ENCODE measurements at places on chromosomes 4 and X.
A peak's percentile ranks its signal among the peaks of the same experiment; 100 is the strongest.

- no peak for DNase-seq
These were observed 103.5 kb downstream of the TNIP2 start for GRCh38 chr4:2652415-2653160.

GRCh38 chr4:165506849-165507248, 128.0 kb downstream of the CPE start:
- DNase-seq, result no peak

- DNase-seq, result no peak
These were observed 5.4 kb upstream of the CCSER1 start for GRCh38 chr4:90121676-90122354.

- no peak for DNase-seq
These were observed 3.2 kb downstream of the TAPT1 start for GRCh38 chr4:16222957-16223527.

GRCh38 chrX:29528281-29528680, 687.1 kb upstream of the MAGEB2 start:
- DNase-seq, result no peak

- no peak for DNase-seq
These were observed 1055.2 kb upstream of the FTHL17 start for GRCh38 chrX:32126997-32127396.

DNA sequence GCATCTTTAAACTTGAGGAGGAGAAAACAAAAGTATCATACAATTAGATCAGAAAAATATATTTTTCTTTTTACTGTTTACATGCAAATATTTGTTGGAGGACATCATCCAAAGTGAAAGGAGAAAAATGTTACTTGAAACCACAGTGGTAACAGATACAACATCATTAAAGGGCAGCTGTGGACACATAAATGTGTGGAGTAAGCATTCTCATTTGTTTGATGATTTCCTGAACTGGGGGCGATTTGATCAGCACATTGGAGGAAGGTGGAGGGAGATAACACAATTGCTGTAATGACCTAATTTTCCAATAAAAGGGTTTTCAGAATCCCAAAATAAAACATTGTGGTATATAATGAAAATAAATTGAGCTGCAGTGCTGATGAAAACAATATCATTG, 314.5 kb upstream of the HS3ST1 start:
- DNase-seq, result no peak

DNA sequence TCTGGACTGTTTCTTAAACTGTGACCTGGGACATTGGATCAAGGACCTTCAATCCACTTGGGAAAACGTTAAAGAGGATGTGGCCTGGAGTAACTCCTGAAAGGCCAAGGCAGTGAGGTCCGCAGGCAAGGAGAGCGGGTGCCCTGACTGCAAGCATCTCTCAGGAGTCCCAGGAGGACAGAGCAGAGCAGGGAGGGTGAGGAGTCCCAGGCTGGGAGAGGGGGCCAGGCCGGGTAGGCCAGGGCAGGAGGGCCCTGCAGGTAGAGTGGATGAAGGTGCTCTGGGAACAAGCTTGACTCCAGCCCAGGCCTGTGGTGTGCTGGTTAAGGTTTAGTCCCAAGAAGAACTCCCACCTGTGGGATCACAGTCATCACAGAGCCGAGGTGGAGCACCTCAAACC, 13.8 kb downstream of the PNMA6E start:
- DNase-seq, result no peak

- DNase-seq, result no peak
These were observed 9.0 kb downstream of the HAND2 start for GRCh38 chr4:173520921-173521466.

- DNase-seq, result no peak
These were observed 7.6 kb downstream of the ACSL1 start for GRCh38 chr4:184818216-184818564.

DNA sequence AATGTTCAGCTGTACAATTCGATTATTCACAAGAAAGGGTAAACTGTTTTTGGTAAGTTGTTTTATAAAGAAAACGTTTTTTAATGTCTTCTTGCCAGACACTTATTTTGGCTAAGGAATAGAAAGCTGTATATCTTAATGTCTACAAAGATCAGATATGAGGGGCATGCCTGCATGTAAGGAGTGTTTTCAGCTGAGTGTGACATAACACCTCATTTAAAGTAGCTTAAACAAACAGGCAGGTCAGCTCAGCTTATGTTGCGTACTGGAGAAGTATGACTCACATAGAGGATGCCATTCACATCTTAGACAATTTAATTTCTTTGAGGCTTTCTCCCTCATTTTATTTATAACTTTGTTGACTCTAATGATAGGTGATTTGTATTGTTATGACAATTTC, 30.4 kb downstream of the LAMTOR3 start:
- DNase-seq, result no peak

DNA sequence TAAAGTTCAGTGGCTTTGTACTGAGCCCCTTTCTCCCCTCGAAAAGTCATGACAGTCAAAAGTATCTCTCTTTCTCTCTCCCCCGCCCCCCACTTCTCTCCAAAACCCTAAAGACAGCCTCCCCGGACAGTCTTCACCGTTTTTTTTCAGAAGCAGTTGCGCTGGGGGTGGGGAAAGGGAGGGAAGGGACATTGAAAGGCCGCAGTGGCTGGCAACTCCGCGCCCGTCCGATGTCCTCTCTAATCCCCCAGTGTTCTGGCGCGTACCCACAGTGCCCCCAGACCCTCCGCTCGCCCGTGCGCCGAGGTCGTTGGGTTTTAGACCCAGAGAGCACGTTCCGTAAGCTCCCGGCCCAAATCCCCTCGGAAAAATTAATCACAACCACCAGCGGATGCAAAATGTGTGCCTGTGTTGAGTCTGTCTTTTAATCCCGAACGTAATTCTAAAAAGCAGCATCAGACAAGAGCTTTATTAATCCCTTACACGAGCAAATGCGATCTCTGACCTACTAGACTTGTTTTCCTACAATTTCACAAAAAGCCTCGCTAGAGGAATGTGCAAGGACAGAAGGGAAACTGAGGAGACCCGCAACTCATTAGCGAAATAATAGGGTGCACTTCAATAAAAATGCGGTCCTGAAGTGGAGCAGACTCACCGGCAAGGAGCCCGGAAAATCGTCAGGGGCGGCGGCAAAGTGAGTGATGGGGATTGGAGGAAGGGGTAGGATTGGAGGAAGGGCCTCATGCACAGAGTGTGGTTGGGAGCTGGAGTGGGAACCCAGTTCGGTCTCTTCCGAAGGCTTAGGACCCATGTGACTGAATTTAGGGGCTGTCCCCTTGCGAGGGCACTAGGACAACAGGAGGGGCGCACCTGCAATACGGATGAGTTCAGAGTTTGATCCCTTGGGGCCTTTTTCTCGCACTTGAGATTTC, 12.2 kb upstream of the PRDM8 start:
- no peak for DNase-seq

GRCh38 chr4:149102765-149103164, 660.6 kb upstream of the NR3C2 start:
- no peak for DNase-seq

DNA sequence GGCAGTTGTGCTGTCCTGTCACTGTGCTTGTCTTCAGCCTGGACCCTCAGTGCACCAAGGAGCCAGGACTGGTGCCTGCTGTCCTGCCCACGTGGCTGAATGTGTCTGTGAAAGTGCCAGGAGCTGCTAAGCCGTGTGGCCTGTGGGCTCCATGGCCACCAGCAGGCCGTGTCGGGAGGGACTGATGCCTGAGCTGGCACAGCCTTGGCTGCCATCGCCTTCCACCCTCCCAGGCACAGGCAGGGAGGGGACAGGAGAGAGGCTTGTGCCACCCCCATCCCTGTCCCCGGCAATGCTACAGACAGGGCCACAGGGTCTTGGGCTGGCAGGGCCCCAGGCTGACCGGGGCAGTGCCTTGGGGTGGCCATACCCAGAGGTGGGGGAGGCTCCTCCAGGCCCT, 24.8 kb downstream of the DOK7 start:
- no peak for DNase-seq

- peak; percentile 78 for DNase-seq
These were observed 262.2 kb downstream of the ARHGAP10 start for GRCh38 chr4:147994076-147994475.

DNA sequence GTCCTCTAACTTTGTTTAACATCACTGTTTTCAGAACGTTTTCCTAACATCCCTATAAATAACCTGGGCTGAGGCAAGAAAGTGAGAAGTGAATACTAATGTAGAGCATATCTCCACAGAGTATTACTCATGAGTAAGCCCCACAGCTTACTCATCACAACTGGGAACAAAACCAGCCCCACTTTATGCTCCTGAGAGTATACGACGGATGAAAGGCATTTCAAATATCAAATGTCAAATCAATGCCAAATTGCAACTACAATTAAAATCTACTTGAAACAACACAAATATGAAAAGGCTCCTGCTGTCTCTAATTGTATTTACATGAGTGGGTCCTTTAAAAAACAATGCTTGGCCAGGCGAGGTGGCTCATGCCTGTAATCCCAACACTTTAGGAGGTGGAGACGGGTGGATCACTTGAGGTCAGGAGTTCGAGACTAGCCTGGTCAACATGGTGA, 41.2 kb downstream of the SH3RF1 start:
- peak; percentile 78 for DNase-seq

- no peak for DNase-seq
These were observed 134.2 kb downstream of the TSPAN5 start for GRCh38 chr4:98524230-98524629.

DNA sequence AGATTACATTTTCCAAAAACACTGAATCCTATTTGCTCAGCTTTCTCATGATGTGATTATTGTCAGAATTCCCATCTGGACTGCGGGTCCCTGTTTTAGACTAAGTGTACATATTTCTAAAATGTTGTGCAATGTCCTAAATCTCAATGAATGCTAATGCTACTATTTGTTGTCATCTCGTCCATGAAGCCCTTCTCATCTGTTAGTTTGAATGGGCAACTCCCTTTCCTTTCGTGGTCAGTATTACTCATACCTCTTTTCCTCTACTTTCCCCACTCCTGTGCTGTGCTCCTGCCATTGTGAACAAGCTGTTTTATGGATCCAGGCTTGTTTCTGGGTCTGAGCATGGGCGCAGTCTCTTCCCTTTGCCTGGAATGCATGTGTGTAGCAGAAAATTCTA, 91.0 kb downstream of the MID1 start:
- no peak for DNase-seq

GRCh38 chrX:23610495-23610894, 56.8 kb upstream of the PRDX4 start:
- peak; percentile 90 for DNase-seq

DNA sequence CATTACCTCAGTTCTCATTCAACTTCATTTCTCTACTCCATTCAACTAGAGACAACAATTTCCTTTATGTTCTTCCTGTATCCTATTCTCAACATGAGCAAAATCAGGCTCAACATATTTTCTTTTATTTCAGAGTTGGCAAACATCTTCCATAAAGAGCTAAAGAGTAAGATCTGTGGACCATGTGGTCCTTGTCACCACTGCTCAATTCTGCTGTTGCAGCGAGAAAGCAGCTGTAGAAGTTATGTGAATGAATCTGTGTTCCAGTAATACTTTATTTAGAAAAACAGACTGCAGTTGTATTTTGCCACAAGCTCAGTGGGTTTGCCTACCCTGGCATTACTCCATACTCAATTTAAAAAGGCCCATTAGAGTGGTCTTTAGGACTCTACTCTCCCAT, 2057.3 kb downstream of the ARAP2 start:
- DNase-seq, result no peak

DNA sequence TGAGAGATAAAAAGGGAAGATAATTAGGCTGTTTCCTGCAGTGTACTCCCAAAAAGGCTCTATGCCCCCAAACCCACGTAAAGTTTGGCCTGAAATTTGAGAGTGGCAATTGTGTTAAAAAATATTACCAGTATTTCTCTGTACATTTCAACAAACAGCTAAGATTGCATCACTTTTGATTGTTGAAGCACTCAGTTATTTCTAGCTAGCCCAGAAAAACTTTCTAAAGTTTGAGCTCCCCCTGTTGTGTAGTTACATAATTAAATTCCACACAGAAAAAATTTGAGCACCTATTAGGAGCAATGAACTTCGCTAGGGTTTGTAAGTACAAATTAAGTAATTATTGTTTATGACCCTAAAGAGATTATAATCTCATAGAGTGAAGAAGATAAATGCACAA, 109.4 kb downstream of the DLG3 start:
- DNase-seq, result peak; percentile 2

DNA sequence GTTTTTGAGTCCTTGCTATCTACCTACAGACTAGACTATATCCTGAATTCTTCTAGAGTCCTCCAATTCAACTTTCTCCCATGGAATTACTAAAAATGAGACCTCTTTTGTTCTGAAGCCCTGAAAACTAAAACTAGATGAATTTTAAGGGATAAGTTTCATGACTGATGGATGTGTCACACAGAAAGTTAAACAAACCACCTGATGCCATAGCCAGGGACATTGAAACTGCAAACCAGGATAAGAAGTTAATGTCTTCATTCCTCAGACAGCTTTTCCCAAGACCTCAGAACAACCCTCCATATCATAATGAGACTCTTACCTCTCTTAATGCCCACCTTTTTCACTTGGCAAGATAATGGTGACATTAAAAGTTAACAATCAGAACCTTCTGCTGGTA, 81.5 kb upstream of the PTPN13 start:
- DNase-seq, result no peak

- no peak for DNase-seq
These were observed 62.2 kb downstream of the TIGD2 start for GRCh38 chr4:89173336-89174090.

DNA sequence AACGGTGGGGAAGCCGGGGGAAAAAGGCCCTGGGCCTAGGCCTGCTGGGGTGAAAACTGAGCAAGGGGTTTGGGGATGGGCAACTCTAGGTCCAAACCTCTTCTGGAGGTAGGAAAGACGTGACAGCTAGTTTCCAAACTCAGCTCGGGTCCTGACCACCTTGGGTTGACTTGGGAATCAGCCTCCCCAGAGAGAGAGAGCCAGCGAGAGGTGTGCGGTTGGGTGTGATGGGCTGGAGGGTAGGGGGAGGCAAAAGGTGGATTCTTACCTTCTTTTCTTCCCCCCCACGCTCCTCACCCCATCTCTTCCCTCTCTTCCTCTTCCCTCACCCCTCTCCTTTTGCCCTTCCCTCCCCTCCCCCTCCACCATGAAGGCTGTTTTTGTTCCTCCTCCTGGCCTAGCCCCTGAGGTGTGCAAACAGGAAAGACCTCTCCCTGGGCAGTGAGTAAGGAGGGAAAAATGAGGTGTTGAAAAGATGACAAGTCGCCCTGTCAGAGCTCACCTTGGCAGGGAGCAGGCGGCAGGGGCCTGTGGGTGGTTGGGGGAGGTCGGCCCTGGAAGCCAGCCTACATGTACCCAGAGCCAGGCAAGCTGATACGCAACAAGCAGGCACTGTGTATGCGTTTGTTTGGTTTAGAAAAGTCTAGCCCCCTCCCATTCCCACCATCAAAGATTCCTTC, 14.8 kb downstream of the PJA1 start:
- DNase-seq, result no peak

- no peak for DNase-seq
These were observed 4.2 kb downstream of the TLR8 start for GRCh38 chrX:12910423-12911121.

DNA sequence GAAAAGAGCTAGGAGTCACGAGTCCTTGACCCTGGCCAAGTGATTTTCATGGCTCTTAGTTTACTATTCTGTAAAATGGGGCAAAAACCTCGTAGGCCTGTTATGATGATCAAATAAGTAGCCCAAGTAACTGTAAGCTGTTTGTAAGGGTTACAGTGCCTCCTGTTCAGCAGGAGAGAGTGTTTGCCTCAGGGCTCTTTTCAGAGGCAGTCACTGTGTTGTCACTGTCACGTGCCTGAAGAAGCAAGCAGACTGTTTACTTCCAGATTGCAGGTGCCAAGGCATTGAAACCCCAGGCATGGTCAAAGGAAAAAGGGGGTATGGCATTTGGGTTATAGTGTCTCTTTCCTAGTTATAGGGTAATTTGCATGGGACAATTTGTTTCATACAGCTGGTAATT, 4.5 kb downstream of the RAB39B start:
- no peak for DNase-seq
